ENCODE measurements at places on chromosomes 1 and 21.

- DNase-seq, result no peak
Observed at GRCh38 chr1:27428316-27429028, 36.0 kb downstream of the GPR3 start.

- DNase-seq, result no peak
Observed at GRCh38 chr1:97943354-97943753, 22.5 kb upstream of the DPYD start.

GRCh38 chr1:165284454-165284853 is 72.1 kb downstream of the LMX1A start:
- no peak for DNase-seq

DNA sequence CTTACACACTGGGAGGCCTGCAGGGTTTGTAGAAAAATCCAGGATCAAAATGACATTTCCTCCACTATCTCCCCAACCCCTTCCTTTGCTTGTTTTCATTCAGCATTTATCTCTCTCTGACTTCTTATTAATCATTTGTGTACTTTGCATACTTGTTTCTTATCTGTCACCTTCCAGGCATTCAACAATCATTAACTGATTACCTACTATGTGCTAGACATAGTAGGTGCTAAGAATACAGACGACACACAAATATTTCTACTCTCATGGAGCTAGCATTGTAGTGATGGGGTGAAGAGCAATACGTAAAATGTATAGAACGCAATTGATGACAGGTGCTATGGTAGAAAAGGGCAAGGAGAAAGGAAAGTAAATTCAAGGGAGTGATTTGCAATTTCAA is 20.9 kb downstream of the TRABD2B start:
- DNase-seq, result no peak

GRCh38 chr1:162930532-162930931 is 69.6 kb upstream of the CCDC190 start:
- DNase-seq, result no peak

DNA sequence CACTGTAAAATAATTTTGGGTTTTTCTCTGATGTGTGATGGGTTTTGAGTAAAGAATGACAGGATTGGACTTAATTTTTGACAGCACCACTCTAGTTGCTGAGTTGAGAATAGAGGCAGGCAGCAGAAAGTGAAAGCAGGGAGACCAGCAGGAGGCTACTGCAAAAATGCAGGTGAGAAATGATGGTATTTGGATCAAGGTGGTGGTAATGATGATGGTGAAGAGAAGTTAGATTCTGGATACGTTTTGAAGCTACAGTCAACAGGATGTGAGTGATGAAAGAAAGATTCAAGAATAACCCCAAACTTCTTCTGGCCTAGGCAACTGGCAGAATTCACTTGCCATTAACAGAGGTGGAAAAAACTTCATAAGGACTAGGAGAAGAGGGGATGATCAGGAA is 14.8 kb upstream of the AK5 start:
- no peak for DNase-seq
